ENCODE measurements at places on chromosomes 11 and 22. TPM values are rescaled to one million over a fixed set of nuclear protein-coding genes. Genes with fewer than 3 reads are reported as not detected.

DNA sequence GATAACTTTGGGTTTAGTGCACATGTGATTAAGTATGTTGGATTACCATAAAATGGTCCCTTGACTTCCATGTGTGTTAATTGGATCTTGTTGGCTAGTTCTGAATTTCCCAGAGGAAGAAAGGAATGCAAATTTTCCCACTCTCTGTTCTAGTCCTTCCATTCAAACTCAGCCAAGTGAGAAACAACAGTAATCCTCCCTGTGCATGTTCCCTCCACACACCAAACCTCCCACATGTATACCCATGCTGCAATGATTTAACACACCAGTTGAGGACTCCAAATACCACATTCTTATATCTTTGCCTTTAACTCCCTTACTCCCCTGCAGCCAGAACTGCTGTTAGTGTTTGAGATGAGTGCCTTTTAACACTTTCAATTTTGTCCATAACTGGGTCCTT, 1158.9 kb downstream of the DLG2 start:
- DNase-seq = no peak

DNA sequence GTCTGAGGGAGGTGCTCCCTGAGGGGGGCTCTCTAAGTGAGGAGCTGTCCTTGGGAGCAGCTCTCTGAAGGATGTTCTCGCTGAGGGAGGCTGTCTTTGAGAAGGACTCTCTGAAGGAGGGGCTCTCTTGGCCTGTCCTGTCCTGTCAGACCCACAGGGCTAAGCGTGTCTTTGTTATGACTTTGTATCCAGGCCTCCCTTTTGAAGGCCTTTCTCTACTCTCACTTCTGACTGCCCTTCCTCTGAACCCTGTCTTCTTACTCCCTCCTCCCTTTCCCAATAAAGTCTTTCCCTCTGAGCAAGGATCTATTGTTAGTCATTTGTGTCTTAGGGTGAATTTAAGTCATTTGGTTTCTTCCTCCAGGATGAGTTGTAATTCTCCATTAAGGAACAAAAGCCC, 330.1 kb upstream of the PLET1 start:
- DNase-seq = no peak

DNA sequence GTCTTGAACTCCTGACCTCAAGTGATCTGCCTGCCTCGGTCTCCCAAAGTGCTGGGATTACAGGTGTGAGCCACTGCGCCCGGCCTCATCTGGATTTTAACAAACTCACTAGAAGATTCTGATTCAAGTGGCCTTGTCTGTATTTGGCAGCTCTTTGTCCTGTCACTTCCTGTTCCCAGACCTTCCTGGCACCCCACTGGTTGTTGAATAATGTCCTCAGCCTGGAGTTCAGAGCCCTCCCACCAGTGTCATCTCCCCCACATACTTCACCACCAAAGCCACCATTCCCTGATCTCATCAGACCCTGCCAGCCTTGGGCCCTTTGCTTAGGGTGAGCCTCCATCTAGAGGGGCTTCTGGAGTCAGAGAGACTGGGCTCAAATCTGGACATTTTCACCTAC, 3.3 kb downstream of the PELI3 start:
- DNase-seq = no peak

Gene MS4A18
- total RNA-seq = not detected

Data from activated CD8-positive, alpha-beta T cell treated with anti-CD3 and anti-CD28 coated beads, Interleukin-2, amount 10 ng/mL, durations not matched to agents 7 days and 5 days (primary cell).